ENCODE measurements at places on chromosomes 5 and 9.

DNA sequence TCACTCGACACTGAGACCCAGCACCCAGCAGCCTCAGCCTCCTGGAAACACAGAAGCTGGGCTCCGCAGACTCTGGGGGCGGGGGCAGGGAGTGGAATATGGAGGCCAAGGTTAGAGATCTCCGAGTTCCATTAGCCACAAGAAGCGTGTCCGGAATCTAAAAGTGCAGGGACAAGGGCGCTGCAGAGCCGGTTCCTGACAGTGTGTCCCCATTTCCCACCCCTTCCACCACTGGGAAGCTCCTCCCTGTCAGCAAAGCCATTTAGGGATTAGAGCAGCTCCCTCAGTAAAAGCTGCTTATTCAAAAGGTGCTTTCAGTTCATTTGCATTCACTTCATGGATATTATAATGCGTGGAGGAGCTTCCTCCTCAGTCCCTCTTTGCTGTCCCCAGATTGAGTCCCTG lies 74.1 kb upstream of the HSPA9 start:
- no peak for ATAC-seq

- ATAC-seq, result no peak
Observed at GRCh38 chr9:133250741-133251170, 24.2 kb downstream of the ABO start.

DNA sequence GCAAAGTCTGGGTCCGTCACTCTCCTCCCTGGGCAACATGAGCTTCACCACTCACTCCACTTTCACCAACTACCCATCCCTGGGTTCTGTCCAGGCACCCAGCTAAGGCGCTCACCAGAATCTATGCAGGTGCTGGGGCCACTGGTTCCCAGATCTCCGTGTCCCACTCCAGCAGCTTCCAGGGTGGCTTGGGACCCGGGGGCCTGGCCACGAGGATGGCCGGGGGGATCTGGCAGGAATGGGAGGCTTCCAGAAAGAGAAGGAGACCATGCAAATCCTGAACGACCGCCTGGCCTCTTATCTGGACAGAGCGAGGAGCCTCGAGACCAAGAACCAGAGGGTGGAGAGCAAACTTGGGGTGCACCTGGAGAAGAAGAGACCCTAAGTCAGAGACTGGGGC lies 1611.0 kb upstream of the ACO1 start:
- ATAC-seq, result no peak

- no peak for ATAC-seq
Observed at GRCh38 chr9:37641331-37641730, 9.4 kb upstream of the FRMPD1 start.

DNA sequence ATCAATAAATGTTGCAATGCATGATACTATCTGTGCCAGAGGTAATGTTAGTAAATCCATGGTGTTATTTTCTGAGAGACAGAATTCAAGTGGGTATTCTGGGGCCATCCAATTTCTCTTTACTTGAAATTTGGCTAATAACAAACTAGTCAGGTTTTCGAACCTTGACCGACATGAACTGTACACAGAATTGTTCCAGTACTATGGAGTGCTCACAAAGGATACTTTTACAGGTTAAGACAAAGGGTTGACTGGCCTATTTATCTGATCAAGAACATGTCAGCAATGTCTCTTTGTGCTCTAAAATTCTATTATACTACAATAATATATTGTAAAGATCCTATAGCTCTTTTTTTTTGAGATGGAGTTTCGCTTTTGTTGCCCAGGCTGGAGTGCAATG lies 18.2 kb downstream of the MLANA start:
- ATAC-seq, result no peak

GRCh38 chr9:100170556-100170955 lies 71.5 kb downstream of the INVS start:
- no peak for ATAC-seq

DNA sequence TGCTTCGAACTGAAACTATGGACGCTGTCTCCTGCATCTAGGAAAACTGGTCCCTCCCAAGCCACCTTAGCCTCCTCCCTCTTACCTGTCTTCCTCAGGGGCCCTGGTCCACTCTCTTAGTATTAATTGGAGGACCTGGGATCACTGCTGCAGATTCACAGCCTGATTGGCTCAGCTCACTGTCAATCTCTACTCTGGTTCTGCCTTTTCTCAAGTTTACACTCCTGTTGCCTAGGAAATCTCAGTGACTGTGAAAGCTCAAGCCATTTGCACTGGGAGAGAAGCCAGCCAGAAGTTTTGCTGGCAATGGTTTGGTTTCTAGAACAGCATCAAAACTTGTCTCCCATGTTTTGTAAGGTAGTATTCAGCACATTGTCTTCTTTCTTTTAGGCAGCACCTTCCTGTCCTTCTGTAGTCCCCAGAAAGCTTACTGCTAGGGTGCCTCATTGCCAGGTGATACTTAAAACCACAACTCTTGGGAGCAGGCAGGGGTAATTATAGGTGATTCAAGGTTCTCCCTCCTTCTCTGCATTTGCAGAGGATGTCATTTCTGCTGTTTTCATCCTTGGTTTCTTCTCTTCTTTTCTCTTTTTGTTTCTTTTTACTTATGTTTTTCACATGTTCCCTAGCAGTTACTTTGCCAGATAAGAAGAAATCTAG lies at the start of gene CAPSL:
TSS of gene CAPSL (minus strand) at position 55 of the 660 bp plus-strand sequence. CDS start 17,502 bp downstream, outside the sequence.
- peak; percentile 81 for ATAC-seq

GRCh38 chr5:97554977-97555643 lies 372.1 kb upstream of the RIOK2 start:
- peak; percentile 70 for ATAC-seq

DNA sequence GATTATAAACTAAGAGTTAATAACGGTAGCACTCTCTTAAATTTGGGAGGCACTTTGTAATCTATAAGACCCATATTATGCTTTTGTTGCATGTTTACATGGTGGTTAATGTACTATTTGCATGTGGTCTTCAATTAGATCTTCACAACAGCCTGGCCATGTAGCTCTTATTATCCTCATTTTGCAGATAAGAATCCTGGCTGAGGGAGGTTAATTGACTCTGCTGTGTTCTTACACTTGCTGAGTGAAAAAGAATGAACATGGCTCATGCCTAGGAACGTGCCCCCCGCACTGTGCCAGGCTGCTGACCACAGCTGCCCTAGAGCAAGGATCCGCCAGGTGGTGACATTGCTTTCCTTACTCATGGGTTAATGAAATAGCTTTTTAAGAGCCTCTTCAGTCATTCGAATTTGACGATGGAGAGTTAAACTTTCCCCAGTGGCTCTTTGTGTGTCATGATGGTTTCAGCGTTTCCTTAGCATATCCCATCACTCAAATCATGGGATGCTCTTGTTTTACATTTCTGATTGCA lies 97.9 kb downstream of the CDH6 start:
- ATAC-seq, result no peak

GRCh38 chr9:108515856-108516255 lies 339.9 kb downstream of the ACTL7B start:
- no peak for ATAC-seq

- ATAC-seq, result no peak
Observed at GRCh38 chr9:70557661-70558369, 143.4 kb upstream of the KLF9 start.

DNA sequence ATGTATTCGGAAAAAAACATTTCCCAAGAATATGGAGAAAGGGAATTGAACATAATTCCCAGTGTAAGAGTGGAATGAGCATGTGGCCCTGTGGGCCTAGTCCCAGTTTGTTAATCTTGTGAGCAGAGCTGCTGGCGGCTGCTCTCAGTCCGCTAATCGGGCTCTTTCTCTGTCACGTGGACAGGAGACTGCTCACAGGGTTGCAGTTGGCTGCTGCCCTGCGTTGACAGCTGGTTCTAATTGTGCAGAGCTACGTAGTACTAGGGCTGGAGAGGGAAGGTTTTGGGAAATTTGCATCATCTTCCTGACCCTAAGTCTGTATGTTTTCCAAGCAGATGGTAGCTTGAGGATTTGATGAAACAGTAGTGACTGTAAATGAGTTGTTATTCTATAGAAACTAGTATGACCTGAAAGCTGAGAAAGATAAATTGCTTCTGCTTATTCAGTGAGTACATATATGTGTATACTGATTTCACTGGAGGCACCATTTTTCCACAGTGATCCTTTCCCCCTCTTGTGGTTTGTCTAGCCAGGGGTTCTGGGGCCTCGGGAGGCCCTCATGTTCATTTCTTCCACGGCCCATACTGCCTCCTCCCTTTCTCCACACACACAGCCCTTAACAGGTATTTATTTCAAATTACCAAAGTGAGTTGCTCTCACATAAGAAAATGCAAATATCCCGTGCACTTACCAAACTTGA lies 100.6 kb downstream of the ANGPTL2 start:
- peak; percentile 100 for ATAC-seq

DNA sequence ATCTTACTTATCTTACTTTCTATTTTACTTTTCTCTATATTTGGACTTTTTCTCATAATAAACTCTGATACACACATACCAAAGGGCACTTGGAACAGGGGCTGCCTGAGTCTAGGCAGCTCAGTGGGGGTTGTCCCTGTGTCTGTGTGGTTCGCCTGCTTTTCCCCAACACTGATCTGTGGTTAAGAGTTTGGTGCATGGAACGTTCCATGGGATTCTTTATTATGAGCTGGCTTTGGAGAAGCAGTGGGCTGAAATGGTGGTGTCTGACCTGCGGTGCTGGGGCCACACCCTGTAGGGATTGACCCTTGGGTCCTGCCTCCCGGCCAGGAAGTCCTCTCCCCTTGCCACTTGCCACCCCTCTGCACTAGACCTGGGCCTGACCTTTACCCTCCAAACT lies 47.4 kb downstream of the ANKRD33B start:
- no peak for ATAC-seq

DNA sequence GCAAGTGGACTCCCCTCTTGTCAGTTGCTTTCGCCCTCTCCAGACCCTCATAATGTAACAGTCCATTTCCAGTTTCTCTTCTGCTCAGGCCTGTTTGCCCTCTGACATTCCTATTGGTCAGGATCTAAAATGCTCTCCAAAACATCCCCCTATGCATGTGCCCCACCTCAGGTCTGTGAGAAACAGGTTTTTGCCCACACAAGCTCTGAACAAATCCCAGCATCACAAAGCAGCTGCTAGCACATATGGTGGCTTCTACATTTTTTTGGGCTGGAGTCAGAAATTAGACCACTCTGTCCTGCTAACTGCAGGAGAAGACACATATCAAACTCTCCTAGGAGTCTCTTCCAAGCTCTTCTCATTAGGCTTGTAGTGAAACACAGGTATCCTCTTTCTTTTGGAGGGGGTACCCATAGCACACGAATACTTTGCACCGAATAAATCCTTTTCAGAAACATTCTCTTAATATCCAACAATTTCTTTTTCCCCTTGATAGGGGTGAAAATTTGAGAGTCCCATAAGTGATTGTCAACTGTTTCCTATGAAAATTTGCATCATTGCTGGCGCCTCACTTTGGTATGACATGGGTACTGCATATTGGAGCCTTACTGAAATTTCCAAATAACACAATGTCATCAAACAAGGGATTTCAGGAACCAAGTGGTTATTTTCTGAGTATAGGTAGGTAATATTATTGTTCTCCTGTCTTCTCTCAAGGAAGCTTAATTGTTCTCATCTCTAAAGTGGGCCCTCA lies 19.3 kb upstream of the HSPA9 start:
- ATAC-seq, result no peak

- peak; percentile 83 for ATAC-seq
Observed at GRCh38 chr9:34929506-34930102, 28.5 kb upstream of the PHF24 start.

DNA sequence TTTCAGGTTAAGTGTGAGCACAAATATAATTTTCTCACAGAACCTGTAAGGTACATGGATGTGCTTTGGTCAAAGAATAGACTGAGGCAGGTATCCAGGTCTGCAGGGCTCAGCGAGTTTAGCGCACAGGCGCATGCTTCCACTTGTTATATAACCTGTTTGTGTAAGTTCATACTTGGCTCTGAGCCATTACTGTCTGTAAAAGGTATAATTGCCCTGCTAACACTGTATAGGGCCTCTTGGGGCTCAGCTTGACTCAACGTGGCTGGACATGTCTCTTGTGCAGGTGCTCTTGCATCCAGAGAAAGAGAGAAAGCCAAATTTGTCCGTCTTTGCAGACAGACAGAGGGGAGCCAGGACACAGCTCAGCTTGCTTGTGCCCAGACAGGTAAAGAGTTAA lies 759.6 kb downstream of the MTRR start:
- no peak for ATAC-seq

GRCh38 chr5:59354811-59355210 lies 538.7 kb downstream of the PDE4D start:
- ATAC-seq, result no peak

DNA sequence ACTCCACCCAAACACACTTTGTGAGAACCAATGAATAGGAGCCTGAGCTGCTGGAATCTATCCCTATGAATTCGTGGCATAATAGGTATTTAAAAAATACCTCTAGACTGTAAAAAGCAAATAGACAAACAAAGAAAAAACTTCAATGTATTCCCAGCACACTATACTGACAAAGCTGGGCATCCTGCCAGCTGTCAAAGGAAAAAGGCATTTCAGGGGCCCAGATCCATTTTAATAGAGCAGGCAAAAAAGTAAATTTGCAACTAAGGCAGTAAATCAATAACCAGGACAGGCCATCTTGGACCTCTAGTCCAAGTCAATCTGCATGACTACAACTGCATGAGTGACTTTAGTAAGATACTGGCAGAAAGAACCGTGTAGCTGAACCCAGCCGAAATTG lies 25.6 kb upstream of the LARP1 start:
- no peak for ATAC-seq

GRCh38 chr5:89729623-89730301 lies 679.8 kb downstream of the CETN3 start:
- peak; percentile 42 for ATAC-seq

- ATAC-seq, result no peak
Observed at GRCh38 chr9:123373946-123374345, 17.9 kb downstream of the CRB2 start.

- peak; percentile 65 for ATAC-seq
Observed at GRCh38 chr9:121360601-121361374, 9.3 kb downstream of the STOM start.

GRCh38 chr9:92122800-92123199 lies 7.6 kb upstream of the SPTLC1 start:
- no peak for ATAC-seq

GRCh38 chr9:81234924-81235610 lies 454.3 kb downstream of the TLE1 start:
- ATAC-seq, result no peak

GRCh38 chr5:112708103-112708622 lies 29.5 kb upstream of the APC start:
- peak; percentile 22 for ATAC-seq

DNA sequence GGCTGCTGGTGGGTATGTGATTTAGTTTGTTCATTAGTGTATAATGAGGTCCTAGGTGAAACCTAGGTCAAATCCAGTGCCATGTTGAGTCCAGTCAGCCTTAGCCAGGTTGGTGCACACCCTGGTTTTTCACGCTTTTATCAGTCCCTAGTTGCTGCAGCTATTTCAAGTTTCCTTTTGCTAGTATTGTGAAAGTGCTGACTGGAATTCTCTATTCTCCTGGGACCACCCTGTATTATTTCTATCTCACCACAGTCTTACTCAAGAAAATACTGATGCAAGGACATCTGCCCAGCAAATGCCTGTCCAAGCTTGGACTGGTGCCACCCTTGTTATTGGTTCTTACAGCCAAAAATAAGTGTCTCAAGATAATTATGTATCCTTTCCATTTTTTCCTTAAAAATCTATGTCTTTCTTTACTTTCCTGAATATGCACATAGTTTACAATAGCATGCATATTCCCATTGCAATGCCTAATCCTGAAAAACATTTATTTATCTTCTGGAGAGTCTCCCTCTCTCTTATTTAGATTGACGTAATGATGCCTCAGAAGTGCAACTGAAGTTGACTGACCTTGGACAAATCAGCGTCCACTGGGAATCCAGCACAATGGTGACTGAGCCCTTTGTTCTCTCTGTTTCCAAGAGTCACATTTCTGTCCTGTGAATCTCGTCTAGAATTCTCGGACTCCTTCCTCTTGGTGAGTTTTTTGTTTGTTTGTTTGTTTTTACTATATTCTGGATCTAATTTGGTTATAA lies 1075.0 kb downstream of the CDH9 start:
- ATAC-seq, result no peak

- no peak for ATAC-seq
Observed at GRCh38 chr5:9712911-9713310, 82.8 kb upstream of the TAS2R1 start.
